Stimulated activated CD4-positive, alpha-beta T cell treated with anti-CD3 and anti-CD28 coated beads, Interleukin-1b, Interleukin-23, amount 100 ng/mL, for 24 hours (primary cell): ENCODE measurements at places on chromosomes 12 and 14.

GRCh38 chr14:103360548-103360947 lies 24.7 kb upstream of the MARK3 start:
- DNase-seq, result no peak

DNA sequence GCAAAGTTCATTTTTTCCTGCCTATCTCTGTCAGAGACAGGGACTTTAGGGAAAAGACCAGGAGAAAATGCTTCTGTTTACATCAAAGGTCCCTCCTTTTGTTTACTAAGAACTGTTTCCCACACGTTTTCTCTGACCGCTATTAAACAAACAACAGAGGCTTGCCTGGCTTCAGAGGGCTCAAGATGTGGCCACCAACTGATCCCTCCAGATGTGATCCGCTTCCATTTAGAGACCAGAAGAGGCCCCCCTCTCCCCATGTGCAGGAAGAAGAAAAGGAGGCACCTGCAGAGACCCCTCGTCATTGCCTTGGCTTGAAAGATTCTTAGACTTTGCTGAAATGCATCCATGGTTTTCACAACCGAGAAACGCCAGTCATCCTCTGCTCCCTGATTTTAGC lies 217.9 kb upstream of the PWP1 start:
- DNase-seq, result no peak

DNA sequence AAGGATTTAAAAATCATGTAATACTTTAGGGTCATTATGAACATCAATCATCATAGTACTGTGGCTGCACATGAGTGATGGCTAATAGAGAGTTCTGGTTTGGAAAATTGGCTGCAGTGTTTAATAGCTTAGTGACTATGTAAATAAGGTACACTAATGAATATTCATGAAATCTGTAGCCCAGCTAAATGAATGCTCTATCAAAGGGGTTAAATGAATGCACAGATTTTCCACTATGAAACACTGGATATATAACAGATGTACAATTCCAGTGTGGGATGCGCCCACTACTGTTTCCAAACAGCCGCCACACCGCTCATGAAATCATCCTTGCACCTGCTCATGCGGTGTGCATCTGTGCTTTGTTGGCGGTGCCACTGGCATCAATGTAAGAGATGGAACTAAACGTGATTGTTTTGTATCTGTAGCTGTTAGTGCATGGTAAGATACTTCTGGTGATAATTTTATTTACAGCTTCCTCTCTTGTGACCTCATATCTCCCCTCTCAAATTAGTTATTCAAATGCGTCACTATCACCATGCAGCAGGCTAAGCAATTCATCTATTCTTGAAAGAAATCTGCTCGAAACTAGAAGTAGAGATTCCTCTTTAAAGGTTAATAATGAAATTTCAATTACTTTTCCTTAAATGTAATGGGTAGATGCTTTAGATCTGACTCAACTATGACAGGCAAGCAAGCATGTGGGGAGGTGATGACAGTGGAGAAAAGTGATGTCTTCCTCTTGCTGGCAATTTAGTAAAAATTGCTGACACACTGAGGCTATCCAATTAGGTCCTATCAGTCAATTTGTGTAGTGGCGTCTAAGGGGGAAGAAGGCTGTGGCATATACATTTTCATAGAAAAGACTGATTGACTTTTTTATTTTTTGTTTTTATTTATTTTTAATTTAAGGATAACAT lies 433.6 kb downstream of the AEBP2 start:
- DNase-seq, result no peak

- DNase-seq, result no peak
These were observed at the start of gene CLECL1 for GRCh38 chr12:9732921-9733461. TSS of gene CLECL1 (minus strand) at chr12:9733097.

DNA sequence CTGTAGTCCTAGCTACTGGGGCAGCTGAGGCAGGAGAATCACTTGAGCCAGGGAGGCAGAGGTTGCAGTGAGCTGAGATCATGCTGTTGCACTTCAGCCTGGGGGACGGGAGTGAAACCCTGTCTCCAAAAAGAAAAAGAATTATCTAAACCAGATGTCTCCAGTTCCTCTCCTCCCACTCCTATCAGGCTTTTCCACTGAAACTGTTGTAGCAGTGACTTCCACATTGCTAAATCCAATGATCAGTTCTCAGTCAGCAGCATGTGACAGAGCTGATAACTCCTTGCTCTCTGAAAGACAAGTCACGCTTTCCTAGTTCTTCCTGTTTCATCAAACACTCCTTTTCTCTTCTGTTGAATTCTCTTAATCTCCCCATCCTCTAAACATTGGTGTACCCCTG lies 8.6 kb downstream of the SLC38A6 start:
- no peak for DNase-seq

DNA sequence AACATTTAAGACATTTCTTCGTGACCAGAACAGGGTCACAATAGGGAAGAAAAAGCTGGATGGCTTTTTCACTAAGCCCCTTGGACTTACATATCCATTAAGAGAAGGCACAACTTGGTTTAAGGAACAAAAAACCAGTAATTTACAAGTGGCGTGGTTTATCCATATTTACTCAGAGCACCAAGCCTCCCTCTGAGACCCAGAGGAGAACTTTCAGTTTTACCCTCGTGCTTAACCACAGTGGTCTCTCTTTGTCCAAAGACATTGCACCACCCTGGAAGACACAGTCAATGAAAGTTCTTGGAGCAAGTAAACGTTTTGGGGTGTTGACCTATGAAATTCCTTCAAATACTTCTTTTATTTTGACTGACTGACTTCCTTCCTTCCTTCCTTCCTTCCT lies 52.5 kb downstream of the SSPN start:
- DNase-seq, result no peak

DNA sequence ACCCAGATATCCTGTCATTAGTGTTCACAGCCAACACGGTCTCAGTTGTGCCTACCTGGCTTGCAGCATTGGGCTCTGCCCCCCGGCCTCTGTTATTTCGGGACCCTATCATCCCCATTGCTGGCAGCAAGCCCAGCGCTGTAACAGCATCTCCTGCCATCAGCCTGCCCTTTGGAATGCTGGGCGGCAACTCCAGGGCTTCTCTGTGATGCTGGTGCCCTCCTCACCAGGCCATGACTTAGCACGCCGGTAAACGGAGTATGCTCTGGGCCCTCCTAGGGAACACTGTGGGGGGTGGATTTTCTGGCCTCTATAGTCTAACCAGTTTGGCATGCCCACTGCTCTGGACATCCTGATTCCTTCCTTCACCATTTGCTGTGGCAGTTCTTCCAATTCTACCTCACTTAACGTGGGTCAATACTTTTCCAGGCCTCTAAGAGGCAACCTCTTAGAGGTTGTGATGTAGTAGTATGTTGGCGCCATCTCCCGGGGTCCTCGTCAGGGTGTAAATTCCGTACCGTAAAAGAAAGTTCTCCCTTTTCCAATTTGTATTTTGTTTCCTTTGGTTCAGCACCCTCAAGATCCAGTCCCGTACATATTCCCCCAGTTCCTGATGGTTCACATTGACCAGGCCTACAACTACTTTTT lies 80.0 kb downstream of the SINHCAF start:
- DNase-seq, result no peak

DNA sequence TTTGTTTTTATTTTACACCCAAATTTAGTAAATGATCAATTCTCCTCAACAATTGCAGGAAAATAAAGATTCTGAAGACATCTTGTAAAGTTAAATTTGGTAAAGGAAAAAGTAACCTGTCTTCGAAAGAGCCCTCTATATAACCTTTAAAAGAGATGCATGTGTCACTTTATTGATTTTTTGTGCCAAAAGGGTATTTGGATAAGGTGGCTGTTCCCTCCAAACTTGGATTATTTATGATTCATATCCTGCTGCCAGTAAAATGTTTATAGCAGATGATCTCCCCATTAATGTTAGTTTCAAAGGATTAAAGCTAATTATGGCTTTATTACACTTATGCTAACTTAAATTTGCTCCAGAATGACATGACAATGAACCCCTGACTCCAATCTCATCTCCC lies 98.8 kb downstream of the DUSP6 start:
- no peak for DNase-seq

- DNase-seq, result no peak
These were observed 19.4 kb upstream of the PPM1A start for GRCh38 chr14:60229614-60230013.

DNA sequence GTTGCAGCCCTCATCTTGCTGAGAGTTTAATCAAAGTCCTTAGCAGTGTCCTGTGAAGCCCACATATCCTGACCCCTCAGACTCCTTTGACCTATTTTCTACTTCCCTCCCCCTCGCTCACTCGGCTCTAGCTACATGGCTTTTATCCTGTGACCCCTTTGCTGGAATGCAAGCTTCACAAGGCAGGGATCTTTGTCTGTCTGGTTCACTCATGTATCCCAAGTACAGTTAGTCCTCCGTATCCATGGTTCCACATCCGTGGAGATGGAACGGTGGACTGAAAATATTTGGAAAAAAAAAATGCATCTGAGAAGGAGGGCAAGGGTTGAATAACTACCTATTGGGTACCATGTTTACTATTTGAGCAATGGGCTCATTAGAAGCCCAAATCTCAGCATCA lies 173.8 kb downstream of the BCAT1 start:
- no peak for DNase-seq

GRCh38 chr12:116922194-116922897 lies 11.6 kb downstream of the FBXW8 start:
- DNase-seq, result no peak

GRCh38 chr12:59940631-59941342 lies 345.0 kb downstream of the SLC16A7 start:
- no peak for DNase-seq

DNA sequence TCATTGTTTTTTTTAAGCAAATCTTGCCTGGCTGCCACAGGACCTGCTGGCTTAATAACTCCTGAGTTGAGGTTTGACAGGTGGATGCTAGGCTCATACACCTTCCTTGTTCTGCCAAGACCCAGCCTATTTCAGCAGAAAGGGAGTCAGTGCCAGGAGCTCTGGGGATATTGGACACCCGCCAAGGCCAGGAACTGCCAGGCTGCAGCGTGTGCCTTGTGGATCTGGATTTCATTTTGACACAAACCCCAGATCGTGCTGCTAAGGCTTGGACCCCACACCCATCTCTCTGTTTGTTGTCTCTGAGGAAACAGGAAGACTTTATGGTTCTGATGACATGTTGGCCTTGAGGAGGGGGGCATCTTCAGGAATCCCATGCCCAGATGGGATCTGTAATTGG lies 44.4 kb upstream of the PRIMA1 start:
- DNase-seq, result no peak

DNA sequence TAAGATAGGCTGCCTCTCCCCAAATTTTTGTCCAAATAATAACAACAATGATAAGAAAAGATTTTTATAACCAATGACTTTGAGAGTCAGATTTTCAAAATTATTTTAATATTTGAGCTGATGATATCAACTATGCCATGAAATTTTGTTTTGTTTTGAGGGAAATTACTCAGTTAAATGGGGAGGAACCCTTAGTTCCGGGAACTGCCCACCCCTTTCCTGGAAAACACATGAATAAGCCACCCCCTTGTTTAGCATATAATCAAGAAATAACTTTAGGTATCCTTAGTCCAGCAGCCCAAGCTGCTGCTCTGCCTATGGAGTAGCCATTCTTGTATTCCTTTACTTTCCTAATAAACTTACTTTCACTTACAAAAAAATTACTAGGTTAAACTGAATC lies 61.4 kb downstream of the HMGA2 start:
- no peak for DNase-seq

GRCh38 chr12:94674051-94674451 lies 23.7 kb upstream of the TMCC3 start:
- DNase-seq, result no peak

DNA sequence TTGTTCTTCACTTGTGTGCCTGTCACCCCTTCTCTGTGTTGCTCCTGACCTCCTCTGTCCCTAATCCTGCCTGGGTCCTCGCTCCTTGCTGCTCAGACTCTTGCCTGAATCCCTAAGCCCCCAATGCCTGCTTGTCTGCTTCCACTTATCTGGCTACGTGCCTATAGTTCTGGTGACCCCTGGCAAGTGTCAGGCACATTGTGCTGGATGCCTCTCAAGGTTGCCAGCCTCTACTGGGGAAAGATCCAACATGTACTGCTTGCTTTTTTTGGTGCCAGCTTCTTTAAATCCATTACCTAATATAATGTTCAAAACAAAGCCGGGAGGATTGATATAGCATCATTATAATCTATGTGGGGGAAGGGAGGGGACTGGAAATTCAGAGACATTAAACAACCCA lies 448.0 kb upstream of the CCDC196 start:
- no peak for DNase-seq

DNA sequence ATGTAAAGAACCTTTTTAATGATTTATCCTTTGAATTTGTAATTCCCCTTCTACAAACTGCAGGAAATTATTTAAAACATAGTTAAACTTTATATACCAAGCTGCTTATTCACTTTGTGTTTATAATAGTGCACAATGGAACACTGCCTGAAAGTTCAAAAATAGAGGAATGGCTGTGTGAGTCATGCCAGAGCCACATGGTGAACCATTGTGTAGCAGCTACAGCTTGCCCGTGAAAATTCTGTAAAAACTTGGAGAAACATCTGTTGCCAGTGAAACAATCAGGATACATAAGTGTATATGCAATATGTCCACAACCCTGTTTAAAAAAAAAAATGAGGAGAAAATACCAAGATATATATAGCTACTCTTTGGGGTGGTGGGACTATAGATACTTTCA lies 59.5 kb downstream of the VEZT start:
- DNase-seq, result no peak

- DNase-seq, result no peak
These were observed 52.4 kb downstream of the RFLNA start for GRCh38 chr12:124347335-124347734.

- no peak for DNase-seq
These were observed 263.4 kb upstream of the PLEKHG7 start for GRCh38 chr12:92439420-92439805.

DNA sequence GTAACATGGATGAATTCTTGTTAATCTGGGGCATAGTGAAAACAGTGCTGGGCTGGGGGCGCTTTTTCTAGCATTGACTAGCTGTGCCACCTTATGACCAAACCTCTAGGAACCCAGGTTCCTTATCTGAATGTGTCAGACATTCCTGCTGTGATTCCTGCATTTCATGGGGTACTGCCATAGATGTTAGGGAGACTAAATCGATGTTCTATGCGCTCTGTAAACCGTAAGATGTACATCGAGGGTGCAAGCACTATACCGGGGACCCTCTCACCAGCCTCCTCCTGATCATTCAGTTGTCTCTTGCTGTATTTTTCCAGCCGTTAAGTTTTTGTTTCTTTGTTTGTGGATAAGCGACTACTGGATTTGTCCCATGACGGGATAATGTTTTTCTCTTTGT lies 170.9 kb upstream of the PARP11 start:
- DNase-seq, result no peak

- DNase-seq, result no peak
These were observed 101.8 kb downstream of the TNFAIP2 start for GRCh38 chr14:103225062-103225461.

- no peak for DNase-seq
These were observed 196.6 kb upstream of the FLRT2 start for GRCh38 chr14:85333313-85333712.

- DNase-seq, result no peak
These were observed 3.5 kb downstream of the RSRC2 start for GRCh38 chr12:122523280-122523679.

DNA sequence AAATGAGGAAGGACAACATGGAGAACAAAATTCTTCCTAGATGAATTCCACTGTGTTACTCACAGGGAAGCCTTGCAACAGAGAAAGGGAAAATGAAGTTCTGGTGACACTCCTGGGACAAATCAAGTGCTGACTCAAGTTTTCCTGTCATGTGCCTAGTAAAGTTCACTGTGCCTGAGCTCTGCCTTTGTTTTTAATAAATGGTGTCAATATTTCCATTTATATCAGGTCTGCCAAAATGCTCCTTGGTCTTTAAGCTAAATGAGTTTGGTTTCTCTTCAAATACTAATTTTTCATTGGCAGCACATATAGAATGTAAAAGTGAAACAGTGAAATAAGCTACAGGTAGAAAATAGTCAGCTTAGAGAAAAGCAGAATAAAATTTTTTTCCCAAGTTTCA lies 33.0 kb downstream of the HIGD1C start:
- no peak for DNase-seq
